Activated naive CD8-positive, alpha-beta T cell treated with anti-CD3 and anti-CD28 coated beads, Interleukin-2, amount 50 U/mL, for 24 hours (primary cell): ENCODE measurements at places on chromosomes 3 and 15.

GRCh38 chr3:27554706-27555105, 70.5 kb upstream of the SLC4A7 start:
- no peak for DNase-seq

DNA sequence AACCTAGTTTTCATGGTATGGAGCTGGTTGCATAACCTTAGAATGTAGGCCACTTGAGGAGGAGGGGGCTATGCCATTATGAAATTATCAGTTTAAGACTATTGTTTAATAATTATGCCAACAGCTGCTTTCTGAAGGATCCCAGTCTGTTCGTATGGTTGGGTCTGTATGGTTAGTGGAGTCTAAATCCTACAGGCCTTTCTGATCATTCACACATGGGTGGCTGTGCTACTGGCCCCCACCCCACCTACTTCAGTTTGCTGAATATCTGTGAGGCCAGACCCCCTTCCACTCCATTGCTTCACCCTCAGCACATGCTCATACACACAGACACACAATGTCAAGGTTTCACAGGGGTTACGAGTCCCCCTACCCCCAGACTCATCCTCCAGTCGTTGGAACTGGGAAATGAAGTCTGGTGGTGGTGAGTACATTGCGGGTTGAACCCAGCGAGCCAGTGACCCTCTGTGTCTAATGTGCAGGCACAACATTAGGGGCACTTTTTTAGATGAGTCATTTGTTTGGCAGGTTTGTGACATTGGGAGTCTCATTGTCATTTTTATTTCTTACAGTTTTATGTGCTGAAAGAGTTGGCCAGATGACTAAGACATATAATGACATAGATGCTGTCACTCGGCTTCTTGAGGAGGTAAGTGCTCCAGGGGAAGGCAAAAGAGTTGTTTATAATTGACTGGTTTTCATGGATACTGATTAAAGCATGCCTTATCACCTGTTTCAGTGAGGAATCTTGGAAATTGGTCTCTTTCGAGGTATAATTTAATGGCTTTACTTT, 85.3 kb downstream of the TRAK1 start:
- no peak for DNase-seq

DNA sequence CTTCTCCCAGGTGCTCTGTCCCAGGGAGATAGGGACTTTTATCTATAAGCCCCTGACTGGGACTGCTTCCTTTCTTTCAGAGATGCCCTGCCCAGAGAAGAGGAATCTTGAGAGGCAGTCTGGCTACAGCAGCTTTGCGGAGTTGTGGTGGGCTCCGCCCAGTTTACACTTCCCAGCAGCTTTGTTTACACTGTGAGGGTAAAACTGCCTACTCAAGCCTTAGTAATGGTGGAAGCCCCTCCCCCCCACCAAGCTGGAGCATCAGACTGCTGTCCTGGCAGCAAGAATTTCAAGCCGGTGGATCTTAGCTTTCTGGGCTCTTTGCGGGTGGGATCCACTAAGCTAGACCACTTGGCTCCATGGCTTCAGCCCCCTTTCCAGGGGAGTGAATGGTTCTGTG, 253.8 kb upstream of the ARL6 start:
- DNase-seq = no peak

GRCh38 chr3:49900491-49901153, 3.1 kb downstream of the MST1R start:
- DNase-seq = no peak

DNA sequence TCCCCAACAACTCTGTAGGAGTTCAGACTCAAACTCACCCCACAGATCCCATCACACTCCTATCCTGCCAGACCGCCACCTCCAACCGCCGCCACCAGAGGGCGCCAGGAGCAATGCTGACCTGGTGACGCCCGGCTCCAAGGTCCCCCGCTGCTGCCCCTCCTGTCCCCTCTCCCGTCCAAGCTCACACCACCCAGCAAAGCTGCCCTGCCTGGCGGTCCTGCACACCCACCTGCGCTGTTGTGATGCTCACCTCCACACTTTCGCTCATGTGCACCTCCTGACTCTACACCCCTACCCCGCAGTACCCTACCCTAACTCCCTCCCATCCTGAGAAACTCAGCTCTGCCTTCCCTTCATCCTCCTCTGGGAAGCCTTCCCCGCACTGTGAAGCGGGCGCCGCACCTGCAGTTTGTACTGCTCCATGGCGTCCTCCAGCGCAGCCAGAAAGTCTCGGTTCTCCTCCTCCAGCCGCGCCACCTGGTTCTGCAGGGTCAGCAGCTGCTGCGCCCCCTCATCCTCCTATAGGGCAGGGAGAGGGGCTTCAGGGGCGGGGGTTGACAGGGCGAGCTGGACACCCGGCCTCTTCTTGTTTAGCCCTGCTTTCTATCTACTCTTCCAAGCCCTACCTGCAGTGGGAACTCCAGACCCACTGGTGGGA, 7.9 kb downstream of the KIF7 start:
- peak; percentile 87 for DNase-seq

- peak; percentile 40 for DNase-seq
Observed at GRCh38 chr15:59174835-59175831, 31.5 kb upstream of the LDHAL6B start.

DNA sequence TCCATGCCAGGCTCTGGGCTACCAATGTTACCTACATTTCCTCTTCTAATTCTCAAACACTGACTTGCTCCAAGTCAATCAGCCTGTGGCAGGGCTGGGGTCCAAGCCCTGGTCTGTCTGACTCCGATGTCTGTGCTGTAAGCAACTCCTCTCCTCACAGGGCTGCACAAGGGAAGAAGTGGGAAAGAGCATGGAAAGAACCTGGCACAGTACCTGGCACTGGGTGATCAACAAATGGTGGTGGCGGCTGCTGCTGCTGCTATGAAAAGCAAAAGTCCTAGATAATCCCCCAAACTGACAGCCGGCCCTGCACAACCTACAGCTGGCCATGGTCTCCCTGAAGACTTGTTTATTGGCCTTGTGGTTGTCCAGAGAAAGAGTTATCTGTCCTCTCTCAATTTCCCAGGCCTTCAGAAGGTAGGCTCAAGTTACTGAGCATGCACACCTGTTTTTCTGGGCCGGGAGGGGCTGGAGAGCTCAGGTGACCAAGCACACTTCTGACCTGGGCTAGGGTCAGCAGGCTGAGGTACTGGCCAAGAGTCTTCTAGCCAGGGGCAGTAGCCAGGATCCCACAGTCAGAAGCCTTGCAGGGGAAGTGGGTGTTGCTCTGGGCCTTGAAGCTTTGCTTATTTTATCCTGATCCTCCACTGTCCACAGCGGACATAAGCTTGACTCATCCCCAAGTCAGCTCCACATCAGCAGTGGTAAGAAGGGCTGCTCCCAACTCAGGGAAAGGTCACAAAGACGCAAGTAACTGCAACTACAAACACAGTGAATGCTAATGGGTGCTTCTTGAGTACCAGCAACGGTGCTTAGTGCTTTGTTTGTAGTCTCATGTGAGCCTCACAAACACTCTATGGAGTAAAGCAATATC, 35.3 kb upstream of the KY start:
- DNase-seq = no peak

GRCh38 chr3:187912007-187912406, 166.7 kb upstream of the BCL6 start:
- no peak for DNase-seq

DNA sequence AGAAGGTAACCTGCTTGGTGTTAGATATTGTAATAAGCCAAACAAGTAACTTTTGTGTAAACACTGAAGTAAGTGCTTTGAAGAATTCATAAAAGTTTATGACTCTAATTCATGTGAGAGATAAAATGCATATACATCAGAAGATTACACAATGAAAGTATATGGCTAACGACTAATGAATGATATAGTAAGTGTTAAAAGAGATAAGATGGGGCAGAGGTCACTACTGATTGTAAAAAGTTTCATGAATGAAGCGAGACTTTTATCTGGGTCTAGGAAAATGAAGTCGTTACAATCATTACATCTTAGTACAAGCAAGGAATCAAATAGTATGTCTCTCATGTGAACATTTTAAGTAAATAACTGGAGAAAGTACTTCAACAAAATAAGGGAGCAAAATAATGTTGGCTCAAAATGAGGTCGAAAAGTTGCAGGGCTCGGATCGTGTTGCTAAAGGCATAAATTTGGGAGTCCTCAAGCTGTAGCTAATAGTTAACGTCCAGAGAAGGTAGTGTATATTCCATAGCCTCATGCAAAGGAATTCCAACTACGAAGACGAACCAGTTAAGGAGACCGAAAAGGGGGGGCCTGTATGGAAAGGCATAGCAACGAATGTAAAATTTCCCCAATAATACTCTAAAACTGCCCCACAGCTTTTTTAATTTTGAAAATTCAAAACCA, 984 bp upstream of the DUT start:
- no peak for DNase-seq

GRCh38 chr3:32700244-32700643, 15.3 kb downstream of the CNOT10 start:
- DNase-seq = no peak

DNA sequence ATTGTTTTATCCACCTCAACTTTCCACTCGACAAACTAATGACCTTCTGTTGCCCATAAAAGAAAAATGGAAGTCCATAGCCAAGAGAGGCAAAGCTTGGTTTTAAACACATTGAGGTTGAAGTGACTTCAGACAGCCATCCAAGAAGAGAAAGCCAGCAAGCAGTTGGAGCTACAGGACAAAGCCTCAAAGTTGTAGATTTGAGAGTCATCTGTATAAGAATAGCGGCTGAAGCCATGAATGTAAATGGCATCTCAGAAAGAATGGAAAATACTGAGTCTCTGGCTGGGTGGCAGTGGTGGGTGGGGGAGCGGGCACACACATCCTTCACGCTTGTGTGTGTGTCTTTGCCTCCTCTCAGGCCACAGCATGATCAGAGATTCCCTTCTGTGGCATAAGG, 124.1 kb upstream of the CHRM5 start:
- DNase-seq = no peak

DNA sequence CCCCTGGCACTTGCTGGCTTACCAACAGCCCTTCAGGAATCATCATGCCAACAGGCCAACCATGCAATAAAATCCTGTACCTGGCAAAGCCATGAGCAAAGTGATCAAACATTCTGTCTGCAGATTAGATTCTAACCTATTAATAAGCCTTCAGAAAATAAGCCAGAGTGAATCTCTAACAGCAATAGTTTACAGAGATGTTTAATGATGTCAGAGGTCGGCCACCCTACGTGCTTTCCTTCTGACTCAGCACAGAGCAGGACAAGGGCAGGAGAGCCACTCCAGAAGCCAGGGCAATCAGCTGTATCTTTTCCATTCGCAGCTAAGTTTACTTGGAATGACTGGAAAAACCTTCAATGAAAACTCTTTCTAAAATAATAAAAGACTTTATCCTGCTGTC, 13.1 kb downstream of the COL8A1 start:
- DNase-seq = no peak

GRCh38 chr3:183975981-183976662, 41.6 kb downstream of the ABCC5 start:
- DNase-seq = no peak

DNA sequence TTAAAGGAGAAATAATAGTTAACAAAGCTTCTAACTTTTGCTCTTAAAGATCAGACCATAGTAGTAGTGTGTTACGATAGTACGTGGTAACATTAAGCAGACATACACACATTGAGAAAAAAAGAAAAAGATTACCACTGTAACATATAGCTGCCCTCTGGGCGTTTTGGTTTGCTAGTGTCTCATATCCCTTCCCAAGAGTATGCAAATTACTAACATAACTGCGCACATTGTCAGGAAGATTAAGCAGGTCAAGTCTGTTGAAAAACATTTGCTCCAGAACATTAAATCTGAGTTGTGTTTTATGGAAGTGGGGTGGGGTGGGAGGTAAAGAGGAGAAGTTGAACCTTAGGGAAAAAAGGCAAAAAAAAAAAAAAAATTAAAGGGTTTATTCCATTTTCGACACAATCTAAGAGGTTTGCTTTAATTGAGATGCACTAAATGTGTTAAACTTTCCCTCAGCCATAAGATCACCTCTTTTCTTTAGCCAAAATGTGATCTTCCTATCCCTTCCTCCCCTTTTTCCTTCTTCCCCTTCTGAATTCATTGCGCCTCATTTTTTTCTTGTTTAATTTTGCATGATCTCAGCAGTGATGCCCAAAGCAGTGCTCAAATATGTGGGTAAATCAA, 1.5 kb upstream of the LRIG1 start:
- no peak for DNase-seq

DNA sequence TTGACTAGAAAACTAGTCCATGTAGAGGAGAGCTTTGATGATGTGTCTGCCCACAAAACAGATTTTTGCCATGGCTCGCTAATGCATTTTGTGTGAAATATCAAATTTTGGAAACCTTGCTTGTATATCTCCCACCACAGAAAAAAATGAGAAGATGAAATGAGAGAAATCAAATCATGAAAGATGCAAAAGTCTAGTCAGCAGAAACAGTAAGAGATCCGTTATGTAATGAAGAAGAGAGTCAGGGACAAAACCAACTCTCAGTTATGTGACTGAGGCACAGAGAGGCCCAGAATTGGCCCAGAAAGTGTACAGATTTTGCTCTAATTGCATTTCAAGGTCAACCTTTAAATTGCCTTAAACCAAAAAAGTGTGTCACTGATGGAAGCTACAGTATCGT, 107.0 kb downstream of the FILIP1L start:
- no peak for DNase-seq

DNA sequence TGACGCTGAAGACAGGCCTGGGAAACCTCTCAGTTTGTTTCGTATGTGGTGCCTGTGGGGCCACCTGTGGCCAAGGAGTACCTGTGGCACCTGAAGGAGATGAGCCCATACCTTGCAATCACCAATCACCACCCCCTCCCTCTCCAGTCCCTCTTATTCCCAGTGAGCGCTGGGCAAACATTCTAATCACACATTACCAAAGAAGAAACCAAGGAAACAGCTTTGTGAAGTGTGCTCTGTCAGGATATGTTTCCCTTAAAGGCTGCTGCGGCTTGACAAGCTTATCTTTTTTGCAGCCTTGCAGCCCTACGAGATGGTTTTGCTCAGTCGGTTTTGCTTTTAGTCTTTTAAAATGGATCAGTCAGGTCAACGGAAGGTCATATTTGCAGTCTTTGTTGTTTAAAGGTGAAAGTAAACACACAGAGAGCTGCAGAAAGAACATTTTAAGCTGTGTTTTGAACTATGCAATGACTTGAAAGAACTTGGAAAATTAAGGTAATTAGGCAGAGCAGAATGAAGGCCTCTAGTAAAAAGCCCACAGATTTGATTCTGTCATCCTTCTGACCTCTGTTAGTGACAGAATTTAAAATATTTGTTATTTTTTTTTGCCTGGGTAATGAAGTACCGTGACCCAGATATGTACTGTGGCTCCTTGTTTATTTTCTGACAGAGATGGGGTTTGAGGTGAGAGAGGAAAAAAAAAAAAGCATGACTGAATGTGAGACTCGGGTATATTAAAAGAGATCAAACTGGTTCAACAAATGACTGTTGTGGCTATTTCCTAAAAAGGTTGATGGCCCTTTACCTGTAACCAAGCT, 461.4 kb downstream of the NSUN3 start:
- DNase-seq = no peak

DNA sequence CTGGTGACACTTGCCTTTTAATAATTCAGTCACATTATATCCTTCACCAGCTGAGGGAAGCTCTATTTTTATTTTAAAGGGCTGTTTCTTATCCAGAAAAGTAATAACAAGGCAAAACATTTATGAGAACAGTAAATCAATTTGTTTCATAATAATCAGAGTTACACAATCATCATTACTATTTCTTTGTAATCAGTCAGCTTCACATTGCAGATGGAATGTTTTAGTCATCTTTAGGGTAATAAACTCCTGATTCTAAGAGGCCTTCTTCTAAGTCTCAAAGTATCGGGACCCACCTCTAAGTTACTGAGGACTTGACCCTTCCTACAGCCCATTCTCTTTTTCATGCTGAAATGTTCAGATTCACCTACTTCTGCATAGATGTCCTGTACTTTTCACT, 298.3 kb upstream of the TGFBR2 start:
- no peak for DNase-seq
